ENCODE measurements at places on chromosomes 7 and 10.

- peak; percentile 42 for DNase-seq
Observed at GRCh38 chr10:6014241-6014761, 37.0 kb upstream of the IL15RA start.

DNA sequence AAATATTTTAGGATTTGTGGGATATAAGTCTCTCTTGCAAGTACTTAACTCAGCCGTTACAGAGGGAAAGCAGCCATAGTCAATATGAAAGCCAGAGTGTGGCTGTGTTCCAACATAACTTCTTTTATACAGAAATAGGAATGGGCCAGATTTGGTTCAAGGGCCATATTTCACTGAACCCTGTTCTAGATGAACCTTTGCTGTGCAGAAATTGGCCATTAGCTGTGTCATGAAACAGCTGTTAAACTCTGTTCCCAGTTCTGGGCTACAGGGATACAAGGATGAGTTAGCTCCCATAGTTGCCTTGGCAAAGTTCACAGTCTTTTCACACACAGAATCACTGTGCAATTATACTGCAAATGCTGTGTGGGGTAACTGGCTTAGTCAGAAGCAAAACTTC lies 213.9 kb upstream of the LRRN3 start:
- peak; percentile 34 for DNase-seq

DNA sequence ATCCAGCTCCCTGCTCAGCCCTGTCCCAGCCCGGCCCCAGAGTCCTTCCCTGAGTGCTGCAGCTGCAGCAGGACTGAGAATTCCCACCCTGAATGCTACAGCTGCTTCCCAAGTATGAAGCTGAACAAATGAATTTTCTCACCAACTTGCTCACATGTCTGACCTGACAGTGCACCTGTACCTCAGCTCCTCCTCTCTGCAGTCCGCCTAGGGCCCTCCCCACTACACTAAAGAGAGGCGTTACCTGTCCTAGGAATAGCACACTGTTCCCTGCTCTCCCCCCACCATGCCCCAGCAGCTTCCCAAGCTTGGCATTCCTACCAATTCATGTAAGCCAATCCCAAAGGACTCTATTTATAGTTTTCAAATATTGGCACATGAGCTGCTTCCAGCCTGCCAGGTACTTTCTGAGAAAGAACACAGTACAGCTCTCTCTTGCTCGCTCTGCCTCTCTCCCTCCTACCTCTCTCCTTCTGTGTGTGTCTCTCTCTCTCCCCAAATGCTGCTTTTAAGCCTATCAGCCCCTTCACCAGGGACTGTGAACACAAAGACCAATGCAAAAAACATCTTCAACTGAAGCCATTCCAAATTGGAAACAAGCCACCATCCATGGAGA lies 400.1 kb downstream of the TNS3 start:
- DNase-seq = no peak

DNA sequence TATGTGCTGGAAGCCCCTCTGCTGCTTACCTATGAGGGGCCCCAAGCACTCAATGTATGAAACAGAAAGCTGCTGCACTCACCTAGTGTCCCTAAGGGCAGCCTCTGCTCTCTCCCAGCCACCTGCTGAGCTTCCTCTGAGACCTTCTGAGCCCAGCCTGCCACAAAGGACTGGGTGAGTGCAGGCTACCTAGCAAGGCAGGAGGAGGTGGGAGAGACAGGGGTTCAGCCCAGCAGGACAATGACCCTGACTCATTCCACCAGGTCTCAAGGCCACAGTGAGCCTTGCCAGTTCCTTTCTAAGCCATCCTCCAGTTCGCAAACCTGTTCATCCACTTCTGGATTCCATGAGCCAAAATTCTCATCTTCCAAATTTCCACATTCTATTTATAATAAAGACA lies 16.3 kb downstream of the VOPP1 start:
- no peak for DNase-seq

GRCh38 chr7:65812281-65812680 lies 60.6 kb upstream of the VKORC1L1 start:
- DNase-seq = peak; percentile 72

- DNase-seq = peak; percentile 42
Observed at GRCh38 chr7:40822861-40823260, 688.1 kb downstream of the SUGCT start.

GRCh38 chr10:43900571-43900970 lies 251.9 kb upstream of the ZNF32 start:
- DNase-seq = no peak

GRCh38 chr10:3095373-3096139 lies 28.2 kb downstream of the PFKP start:
- peak; percentile 100 for DNase-seq

Measured in IMR-90 (cell line).